ENCODE measurements at places on chromosomes 11 and 22.

DNA sequence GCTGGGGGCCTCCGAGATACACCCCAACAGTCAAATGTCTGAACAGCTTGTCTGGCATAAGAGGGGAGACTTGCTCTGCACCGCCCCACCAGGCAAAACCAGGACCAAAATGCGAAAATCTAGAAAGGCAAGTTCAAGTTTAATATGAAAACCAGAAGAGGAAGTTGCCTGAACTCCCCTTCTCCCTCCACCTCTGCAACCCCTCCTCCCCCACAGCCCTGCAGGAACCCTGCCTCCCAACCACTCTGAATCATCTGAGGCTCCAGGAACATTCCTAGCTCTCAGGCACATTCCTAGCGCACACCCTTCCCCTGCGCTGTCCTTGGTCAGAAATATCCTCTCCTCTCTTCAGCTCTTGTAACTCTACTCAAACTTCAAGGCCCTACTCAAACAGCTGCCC, 36.7 kb downstream of the ISX start:
- no peak for DNase-seq

GRCh38 chr11:128519338-128519737, 68.0 kb downstream of the ETS1 start:
- DNase-seq: no peak

- DNase-seq: no peak
These were observed 97.9 kb upstream of the CTSC start for GRCh38 chr11:88435415-88435814.

GRCh38 chr11:47879259-47880158, 31.4 kb upstream of the NUP160 start:
- DNase-seq: no peak

GRCh38 chr11:81497202-81497804, 1236.4 kb downstream of the FAM181B start:
- no peak for DNase-seq

DNA sequence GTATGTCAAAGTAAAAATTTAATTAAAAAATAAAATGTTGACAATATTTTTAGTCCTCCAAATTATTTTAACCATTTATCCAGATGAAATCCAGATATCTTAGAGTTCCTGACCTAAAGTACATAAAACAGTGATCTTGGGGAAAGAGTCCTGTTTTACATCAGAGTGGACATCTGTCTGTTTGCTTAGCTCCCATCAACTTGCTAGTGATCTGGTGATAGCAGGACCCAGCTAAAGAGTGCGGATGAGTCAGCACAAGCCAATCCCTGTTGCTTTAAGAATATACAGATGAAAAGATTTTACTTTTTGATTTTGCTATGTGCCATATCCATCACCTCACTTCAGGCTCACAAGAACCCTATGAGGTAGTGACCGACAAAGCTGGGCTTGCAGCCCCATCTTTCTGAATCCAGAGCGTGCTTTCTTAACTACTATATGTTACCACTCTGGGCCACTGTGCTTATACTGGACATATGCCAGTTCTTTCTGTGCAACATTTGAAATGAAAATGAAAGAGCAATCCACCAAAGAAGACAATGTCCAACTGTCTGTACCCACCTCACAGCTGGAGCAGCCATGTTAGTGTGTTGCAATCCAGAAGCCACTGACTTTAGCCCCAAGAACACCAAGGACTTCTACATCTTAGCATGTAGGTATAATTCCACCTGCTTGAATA, 167.6 kb upstream of the SESN3 start:
- no peak for DNase-seq

- no peak for DNase-seq
These were observed 22.2 kb downstream of the RASSF10 start for GRCh38 chr11:13031349-13031748.

GRCh38 chr11:86040919-86041850, 27.7 kb downstream of the PICALM start:
- no peak for DNase-seq

DNA sequence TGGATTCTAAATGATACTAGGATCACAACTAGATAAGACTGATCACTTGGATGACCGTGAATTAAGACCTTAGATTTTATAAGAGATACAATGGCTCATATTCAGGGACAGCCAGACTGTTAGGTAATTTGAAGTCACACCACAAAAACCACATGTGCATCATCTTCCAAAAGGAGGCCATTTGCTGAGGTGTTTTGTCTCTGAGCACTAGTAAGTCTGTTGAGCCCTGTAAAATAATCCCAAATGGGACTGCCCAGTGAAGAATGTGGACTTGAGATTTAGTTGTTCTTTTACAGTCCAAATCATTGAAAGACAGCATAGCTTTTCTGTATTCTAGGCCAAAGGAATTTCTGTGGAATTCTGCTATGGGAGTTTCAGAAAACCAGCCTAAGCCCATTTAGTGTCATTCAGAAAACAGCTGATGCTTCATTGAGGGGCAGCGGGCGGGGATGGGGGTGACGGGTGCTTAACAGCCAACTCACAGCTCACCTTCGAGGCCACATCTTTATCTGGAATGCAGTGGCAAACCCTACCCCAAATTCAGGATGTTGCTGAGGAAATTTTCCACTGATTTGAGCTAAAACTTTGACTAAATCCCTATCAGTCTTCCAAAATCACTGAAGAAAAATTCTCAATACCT, 80.1 kb upstream of the BIRC3 start:
- DNase-seq: no peak

GRCh38 chr22:36197514-36198146, 4.0 kb downstream of the APOL4 start:
- DNase-seq: peak; percentile 26
